ENCODE measurements at places on chromosomes 1 and 21.
A peak's percentile ranks its signal among the peaks of the same experiment; 100 is the strongest.

GRCh38 chr21:42925114-42925926, at the start of gene ERVH48-1:
Gene ERVH48-1, minus strand, starts transcription at chr21:42925630. Its CDS starts 6,624 bp downstream, at chr21:42919006.
- no peak for DNase-seq

DNA sequence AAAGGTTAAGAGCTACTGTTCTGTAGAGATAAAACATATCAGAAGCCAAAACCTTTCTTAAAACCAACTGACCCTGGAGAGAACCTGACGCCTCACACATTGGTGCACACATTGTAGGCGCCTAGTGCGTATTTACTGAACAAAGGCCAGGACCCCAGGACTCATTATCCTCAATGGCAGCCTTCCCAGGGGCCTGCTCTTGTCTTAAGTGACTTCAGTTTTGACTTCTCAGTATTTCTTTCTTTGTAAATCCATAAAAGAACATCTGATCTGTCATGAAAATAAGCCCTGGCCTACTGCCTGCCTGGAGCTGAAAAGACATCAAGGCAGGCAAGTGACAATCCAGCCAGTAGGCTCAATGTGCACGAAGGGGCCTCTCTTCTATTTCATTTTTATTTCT, 27.6 kb downstream of the ABCA4 start:
- DNase-seq, result no peak

DNA sequence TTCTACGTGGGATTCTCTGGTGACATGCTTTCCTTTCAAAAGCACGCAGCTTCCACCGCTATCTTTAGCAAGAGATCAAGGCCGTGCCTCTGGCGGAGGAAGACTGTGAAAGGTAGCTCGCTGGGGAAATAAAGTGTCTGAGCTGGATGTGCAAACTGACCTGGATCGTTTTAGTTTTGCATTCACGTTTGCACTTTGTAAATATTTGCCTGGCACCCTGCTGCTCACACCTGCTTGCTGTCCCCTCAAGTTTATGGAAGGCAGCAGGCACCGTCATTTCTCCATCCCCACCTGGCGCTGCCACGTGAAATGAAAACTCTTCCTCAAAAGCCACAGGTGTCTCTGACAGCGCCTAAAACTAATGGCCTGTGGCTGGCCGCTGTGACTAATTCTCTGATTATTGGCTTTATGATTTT, 44.0 kb upstream of the TARDBP start:
- no peak for DNase-seq

DNA sequence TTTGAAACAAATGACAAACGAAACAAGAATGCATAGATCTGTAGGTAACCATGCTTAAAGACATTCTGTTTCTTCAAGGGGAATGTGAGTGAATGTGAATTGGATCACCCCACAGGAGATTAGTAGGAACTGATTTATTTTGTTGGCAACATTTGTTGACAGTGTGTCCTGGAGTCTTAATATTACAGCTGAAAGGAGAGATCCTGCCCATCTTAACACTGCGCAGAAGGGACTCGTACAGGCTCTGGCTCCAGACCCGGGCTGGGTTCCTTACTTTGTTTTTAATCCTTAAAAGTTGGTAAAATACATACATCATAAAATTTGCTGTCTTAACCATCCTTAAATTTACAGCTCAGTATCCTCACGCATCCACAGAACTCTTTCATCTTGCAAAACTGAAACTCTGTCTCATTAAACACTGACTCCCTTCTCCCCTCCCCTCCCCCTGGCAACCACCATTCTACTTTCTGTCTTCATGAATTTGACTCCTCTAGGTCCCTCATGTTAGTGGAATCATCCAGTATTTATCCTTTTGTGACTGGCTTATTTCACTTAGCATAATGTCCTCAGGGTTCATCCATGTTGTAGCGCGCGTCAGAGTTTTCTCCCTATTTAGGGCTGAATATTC, 74.1 kb downstream of the GALNT2 start:
- DNase-seq, result no peak

DNA sequence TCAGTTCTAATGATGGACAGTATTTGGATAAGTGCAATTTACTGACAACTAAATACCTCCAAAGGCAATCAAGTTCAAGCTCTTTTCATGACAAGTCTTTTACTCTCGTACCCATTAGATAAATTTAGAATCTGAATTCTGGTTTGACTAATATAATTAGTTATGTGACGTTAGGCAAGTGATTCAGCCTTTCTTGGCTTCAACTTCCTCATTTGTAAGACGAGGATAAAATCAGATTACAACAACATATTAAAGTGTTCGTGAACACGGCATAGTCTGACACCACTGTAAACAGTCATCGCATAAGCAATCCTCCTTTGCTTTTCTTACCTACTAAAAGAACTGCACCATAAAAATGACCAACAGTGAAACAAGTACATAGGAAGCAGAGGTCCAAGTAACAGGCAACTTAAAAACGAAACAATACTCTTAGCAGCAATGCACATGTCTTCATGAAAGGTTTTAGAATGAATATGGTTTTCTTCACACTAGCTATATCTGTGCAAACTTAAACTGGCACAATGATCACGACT, 25.7 kb downstream of the COA6 start:
- DNase-seq, result no peak

- DNase-seq, result peak; percentile 26
Measured at GRCh38 chr1:113552244-113552643, 161.9 kb downstream of the MAGI3 start.

GRCh38 chr1:114342376-114342775, 168.6 kb downstream of the TRIM33 start:
- no peak for DNase-seq

DNA sequence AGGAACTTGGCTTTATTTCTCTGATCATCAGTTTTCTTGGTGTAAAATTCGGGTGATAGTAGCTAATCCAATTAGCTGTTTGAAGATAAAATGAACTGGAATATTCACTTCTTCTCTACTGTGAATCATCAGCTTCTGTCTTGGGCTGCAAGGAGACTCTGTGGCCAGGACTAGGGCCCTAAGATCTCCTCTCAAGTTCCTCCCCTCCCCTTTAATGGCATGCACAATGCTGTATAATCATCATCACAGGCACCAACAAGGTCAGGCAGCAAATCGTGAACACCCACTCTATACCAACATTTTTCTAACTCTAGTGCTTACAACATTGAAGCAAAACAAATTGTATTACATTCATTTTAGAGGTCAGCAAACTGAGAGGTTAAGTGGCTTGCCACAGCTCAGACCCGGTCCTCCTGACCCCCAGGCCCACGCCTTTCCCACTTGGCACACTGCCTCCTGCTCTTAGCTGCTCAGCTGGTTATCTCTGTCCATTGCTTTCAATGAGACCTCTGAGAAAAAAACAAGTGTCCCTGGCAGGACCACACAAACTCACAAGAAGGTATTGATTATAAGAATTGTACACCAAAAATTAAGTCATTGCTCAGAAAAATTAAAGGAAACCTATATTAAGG, 31.8 kb downstream of the LRRC52 start:
- no peak for DNase-seq
